ENCODE measurements at places on chromosomes 2 and 18. TPM values are rescaled to one million over a fixed set of nuclear protein-coding genes. Genes with fewer than 3 reads are reported as not detected.

Gene FEV
- total RNA-seq = not detected

Gene AFF3
- total RNA-seq = 5.7 TPM

Gene ANKRD36C
- 12.1 TPM for total RNA-seq

Gene FER1L5
- under 0.01 TPM for total RNA-seq

Gene ZBTB7C
- total RNA-seq = not detected

Gene ALKAL2
- total RNA-seq = 1.2 TPM

Gene CRYGA
- total RNA-seq = not detected

Gene RUFY4
- total RNA-seq = not detected

Gene TCF23
- not detected for total RNA-seq

Gene LIPG
- total RNA-seq = 2.5 TPM

Gene RETSAT
- total RNA-seq = 29.2 TPM

Gene UGT1A4
- total RNA-seq = not detected

Gene DSG3
- not detected for total RNA-seq

Gene PLA2R1
- 2.0 TPM for total RNA-seq

Gene CNRIP1
- 39.2 TPM for total RNA-seq

Gene CFC1
- not detected for total RNA-seq

Gene SCTR
- not detected for total RNA-seq

Gene ADCYAP1
- total RNA-seq = not detected

Gene UGT1A8
- not detected for total RNA-seq

Gene ZNF804A
- 4.2 TPM for total RNA-seq

Gene GRHL1
- total RNA-seq = 0.65 TPM

Gene POU3F3
- 0.39 TPM for total RNA-seq

Gene RBM44
- not detected for total RNA-seq

Gene LIMS3
- 0.48 TPM for total RNA-seq

Gene REG1B
- total RNA-seq = not detected

Gene FTCDNL1
- total RNA-seq = not detected

Data from epithelial cell of alveolus of lung (primary cell).